Stimulated activated CD8-positive, alpha-beta memory T cell treated with anti-CD3 and anti-CD28 coated beads, Interleukin-7, amount 100 ng/mL, for 4 hours (primary cell): ENCODE measurements at places on chromosomes 3 and 15.

- DNase-seq: no peak
Observed at GRCh38 chr15:80819001-80819400, 39.8 kb downstream of the CEMIP start.

DNA sequence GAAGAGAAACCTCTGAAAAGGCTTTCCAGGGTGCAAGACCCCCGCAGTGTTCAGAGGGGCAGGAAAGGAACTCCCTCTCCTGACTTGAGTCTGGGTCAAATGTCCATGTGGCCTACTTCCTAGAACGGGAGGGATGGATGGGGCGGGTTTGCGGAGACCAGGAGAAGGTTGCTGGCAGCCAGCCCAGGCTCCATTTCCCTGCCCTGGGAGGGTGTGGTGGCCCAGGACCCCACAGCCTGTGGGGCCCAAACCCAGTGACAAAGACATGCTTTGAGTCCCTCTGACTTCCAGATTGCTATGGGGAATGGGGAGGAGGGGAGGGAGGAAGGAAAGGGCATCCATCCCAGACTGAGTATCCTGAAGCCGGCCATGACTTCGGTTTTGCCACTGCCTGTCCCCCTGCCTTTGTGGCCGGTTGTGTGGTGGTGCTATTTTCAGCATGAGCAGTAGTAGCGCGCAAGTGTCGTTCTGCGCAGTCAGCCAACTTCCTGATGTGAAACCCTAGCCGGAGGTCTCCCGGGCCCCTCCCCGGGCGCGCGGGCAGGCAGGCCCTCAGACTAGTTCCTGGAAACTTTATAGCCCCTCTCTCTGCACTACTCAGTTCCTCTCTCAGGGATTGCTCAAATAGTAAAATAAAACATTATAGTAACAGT, 24.4 kb downstream of the MAGEF1 start:
- DNase-seq: no peak

DNA sequence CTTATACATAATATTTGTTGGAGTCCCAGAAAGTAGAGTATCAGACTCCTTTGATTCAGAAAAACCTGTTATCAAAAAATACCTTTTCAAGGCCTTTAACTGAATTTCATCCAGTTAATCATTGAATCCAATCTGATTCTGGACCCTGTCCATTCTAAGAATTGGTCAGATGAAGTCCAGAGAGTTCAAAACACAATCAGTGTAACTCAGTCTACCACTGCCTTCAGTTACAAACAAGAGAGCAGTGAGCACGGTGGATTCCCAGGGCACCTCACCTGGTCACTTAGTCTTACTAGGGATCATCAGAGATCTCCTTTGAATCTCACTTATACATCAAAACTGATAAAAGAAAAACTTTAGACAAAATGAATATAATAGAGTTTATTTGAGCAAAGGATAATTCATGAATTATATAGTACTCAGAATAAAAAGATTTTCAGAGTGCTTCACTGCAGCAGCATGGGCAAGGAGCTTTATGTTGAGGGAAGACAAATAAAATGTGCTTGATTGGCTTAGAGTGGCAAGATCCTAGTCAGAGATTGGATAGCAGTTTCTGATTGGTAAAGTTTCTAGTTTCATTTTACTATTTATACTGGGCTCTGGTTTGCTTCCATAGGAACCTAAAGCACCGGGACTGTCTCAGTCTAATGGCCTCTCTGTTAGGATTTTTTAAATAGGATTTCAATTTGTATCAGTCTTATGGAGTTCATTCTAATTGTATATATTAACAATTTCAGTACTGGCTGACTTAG, 474.9 kb upstream of the GOLIM4 start:
- DNase-seq: no peak

DNA sequence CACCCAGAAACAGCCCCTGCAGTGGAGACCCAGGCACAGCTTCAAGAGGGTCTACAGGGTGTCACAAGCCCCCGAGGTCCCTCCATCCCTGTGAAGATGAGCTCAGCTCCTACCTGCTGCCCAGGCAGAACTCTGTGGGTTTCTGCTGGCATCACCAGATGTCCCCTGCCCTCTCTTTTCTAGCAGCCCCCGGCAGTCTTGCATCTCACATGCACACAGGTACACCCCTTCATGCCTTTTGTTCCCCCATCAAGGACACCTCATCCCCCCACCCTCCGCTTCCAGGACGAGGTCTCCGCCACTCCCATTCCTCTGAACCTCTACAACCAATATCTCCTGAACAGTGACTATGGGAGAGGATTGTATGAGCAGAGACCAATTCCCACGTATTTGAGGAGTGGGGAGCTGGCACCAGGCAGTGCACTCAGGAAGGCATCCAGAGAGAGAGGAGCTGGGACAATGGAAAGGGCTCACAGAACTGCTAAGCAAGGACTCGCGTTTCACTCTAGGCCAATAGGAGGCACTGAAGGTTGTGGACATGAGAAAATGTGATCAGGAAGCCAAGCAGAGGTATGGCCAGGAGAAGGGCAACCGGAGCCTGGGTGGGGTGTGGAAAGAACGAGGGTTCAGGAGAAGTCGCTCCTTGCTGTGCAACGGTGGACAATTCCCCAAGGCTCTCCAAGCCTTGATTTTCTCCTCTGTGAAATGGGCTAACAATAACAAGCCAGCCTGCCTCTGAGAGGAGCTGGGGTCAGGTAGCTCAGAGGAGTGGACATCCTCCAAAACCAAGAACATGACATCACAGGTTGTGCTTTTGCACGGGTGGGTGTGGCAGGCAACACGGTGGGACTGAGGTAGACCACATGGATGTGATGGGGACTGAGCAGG, 115.2 kb downstream of the CHSY1 start:
- DNase-seq: no peak

DNA sequence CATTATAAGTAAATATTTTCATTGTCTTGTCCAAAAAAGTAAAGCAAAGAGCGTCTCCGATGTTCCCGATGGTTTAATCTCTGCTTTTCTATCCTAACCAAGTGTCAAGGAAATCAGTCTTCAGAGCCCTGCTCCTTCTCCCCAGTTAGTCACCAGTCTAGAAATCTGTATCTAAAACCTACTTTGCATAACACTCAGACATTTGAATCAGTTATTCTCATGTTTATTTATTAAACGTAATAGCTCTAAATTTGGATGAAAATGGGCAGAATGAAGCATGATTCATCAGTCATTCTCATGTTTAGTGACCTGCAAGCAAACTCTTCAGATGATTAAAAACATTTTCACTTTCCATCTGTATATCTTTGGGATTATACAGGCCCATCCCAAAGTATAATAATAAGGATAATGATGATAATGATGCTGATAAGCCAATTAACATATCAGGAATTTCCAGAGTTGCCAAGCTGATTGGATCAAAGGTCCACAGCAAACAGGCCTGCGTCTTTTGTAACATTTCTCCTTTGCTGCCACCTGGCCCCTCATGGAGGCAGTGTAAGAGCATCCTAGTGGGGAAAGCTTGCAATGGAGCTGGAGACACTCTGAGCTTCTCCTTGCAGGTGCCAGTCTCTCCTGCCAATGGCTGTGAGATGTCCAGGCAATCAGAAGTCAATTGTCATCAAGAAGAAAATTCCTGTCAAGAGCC, 273.9 kb downstream of the IGSF11 start:
- DNase-seq: no peak

GRCh38 chr15:85793641-85794597, 806 bp downstream of the KLHL25 start:
- no peak for DNase-seq

- DNase-seq: no peak
Observed at GRCh38 chr3:168807448-168807847, 711.7 kb upstream of the GOLIM4 start.

- no peak for DNase-seq
Observed at GRCh38 chr15:23797747-23798446, 110.8 kb upstream of the NDN start.

- DNase-seq: no peak
Observed at GRCh38 chr3:34279901-34280300, 481.5 kb downstream of the PDCD6IP start.

GRCh38 chr3:52769786-52770455, 819 bp downstream of the NEK4 start:
- no peak for DNase-seq
